ENCODE measurements at places on chromosomes 11 and 22.

GRCh38 chr11:61198361-61198760 lies 5.0 kb upstream of the PGA3 start:
- no peak for DNase-seq
- no peak overlapping the region for H3K27ac ChIP-seq
- no peaks in the 10 kb centered on the region for H3K4me1 ChIP-seq

DNA sequence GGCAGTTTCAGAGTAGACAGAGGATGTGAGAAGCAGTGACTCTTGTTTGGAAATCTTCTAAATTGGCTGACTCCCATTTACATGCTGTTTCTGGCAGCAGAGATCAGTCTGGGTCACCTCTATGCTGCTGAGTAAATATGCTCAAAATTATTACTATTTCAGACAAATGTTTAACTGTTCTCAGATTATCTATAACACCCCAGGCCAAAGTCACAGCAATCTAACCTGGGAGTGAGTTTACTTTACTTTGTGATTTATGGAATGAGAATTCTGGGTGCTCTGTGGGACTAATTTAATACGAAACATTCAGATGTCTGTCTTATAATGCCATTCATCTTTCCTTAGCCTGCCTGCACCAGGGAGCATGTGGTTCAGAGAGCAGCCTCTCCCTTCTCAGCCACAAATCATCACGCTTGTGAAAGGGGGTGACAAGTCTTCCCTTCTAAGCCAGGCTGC lies 282.5 kb upstream of the MPPED2 start:
- H3K36me3 ChIP-seq, result no peaks in the 10 kb centered on the region
- H3K27me3 ChIP-seq, result no peaks in the 10 kb centered on the region
- no peak for DNase-seq
- peak overlapping the region; percentile 64 for H3K27ac ChIP-seq
- peaks cover 41% of the 10 kb centered on the region for H3K4me1 ChIP-seq

DNA sequence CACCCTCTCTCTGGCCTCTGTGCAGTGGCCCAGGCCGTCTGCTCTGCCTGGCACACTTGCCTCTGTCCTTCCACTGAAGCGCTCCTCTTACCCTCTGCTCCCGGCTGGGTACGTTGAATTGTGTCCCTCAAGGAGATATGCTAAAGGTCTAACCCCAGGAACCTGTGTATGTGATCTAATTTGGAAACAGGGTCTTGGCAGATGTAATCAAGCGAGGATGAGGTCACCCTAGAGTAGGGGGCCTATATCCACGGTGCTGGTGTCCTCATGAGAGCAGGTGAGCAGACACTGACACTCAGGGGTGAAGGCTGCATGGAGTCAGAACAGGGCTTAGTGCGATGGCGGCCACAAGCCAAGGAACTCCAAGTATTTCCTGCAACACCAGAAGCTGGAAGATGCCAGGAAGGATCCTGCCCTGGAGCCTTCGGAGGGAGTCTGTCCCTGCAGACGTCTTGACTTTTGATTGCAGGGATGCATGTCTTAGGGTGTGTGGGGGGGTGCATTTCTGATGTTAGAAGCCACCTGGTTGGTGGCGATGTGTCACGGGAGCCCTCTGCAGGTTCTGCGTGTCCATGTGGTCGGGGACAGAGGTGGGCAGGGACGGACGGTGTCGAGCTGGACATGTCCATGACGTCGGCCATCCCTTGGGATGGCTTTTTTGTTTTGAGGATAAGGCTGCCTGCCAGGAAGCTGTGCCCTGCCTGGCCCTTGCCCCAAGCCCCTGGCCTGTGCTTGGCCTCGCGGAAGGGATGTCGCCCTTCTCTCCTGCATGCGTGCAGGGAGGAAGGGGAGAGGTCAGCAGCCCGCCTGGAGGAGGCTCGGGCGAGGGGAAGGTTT lies 68.6 kb downstream of the LRP5 start:
- no peak overlapping the region for H3K4me3 ChIP-seq
- peaks cover 6% of the 10 kb centered on the region for H3K4me1 ChIP-seq
- no peak for DNase-seq
- no peaks in the 10 kb centered on the region for H3K27me3 ChIP-seq
- no peak overlapping the region for H3K27ac ChIP-seq
- peaks cover under 1% of the 10 kb centered on the region for H3K36me3 ChIP-seq

DNA sequence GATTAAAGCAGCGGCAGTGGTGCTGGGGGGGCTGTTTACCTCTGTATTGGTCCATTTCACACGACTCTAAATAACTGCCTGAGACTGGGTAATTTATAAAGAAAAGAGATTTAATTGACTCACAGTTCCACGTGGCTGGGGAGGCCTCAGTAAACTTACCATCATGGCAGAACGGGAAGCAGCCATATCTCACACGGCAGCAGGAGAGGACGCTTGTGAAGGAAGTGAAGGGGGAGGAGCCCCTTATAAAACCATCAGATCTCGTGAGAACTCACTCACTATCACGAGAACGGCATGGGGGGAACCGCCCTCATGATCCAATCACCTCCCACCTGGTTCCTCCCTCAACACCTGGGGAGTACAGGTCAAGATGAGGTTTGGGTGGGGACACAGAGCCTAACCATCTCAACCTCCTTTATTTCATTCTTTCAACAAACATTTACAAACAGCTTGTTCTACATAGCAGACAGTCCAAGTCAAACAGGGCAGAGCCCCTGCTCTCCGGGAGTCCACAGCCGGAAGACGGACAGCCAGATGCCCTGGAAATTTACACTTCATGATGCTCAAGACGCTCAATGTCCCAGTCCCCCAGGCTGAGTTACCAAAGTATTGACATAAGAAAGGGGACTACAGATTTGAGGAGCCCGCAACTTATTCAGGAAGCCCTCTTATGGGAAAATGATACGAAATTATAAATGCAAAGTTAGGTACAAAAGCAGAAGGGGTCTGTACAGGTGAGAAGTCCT lies 26.3 kb upstream of the HMGXB4 start:
- H3K4me1 ChIP-seq, result peaks cover 6% of the 10 kb centered on the region
- H3K27me3 ChIP-seq, result peaks cover 50% of the 10 kb centered on the region
- no peak overlapping the region for H3K27ac ChIP-seq
- no peaks in the 10 kb centered on the region for H3K36me3 ChIP-seq

- peak overlapping the region; percentile 16 for H3K27ac ChIP-seq
- DNase-seq, result no peak
- peaks cover 30% of the 10 kb centered on the region for H3K36me3 ChIP-seq
- H3K4me1 ChIP-seq, result peaks cover 16% of the 10 kb centered on the region
These were observed 4.2 kb downstream of the XBP1 start for GRCh38 chr22:28795932-28796856.

- no peak overlapping the region for H3K4me3 ChIP-seq
- no peaks in the 10 kb centered on the region for H3K27me3 ChIP-seq
- H3K4me1 ChIP-seq, result peaks cover 3% of the 10 kb centered on the region
- no peak for DNase-seq
These were observed 544.3 kb upstream of the LRRC4C start for GRCh38 chr11:42003801-42004200.

DNA sequence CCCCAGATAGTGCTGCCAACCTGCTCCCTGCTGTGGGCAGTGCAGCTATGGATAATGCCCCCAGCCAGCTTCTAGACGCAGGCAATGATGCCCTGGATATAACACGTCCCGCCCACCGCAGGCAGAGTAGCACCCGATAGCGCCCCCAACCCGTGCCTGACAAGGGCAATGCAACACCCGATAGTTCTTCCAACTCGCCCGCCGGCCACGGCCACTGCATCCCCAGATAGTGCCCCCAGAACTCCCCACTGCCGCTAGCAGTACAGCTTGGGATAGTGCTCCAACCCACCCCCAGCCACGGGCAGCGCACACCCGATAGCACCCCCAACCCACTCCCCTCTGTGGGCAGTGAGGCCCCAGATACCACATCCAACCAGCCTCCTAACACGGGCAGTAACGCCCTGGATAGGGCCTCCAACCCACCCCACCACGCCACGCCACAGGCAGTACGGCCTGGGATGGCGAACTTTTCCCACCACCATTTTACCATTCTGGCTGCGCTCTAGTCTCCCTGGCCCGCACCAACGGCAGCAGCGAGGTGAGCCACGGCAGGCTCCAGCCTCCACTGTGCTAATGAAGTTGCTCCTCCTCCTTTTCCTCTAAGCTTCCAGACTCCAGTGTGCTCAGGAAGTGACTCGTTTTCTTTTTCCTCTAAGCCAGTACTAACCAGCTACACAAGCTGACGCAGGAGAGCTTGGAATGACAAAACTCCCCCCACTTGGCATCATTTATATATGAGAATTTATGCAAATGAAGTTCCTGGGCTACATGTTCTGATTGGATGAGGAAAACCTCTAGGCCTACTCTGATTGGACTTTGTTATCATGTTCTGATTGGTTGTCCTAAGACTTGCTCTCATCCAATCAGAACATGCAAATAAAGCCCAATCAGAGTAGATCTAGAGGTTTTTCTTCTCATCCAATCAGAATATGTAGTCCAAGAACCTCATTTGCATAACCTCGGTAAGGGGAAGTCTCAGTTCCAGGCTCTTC lies 3.0 kb upstream of the RFPL3 start:
- no peak overlapping the region for H3K4me3 ChIP-seq
- H3K4me1 ChIP-seq, result no peaks in the 10 kb centered on the region
- DNase-seq, result no peak
- H3K27ac ChIP-seq, result no peak overlapping the region
- peaks cover 3% of the 10 kb centered on the region for H3K27me3 ChIP-seq
